ENCODE measurements at places on chromosomes 13 and 19. TPM values are rescaled to one million over a fixed set of nuclear protein-coding genes. Genes with fewer than 3 reads are reported as not detected.

DNA sequence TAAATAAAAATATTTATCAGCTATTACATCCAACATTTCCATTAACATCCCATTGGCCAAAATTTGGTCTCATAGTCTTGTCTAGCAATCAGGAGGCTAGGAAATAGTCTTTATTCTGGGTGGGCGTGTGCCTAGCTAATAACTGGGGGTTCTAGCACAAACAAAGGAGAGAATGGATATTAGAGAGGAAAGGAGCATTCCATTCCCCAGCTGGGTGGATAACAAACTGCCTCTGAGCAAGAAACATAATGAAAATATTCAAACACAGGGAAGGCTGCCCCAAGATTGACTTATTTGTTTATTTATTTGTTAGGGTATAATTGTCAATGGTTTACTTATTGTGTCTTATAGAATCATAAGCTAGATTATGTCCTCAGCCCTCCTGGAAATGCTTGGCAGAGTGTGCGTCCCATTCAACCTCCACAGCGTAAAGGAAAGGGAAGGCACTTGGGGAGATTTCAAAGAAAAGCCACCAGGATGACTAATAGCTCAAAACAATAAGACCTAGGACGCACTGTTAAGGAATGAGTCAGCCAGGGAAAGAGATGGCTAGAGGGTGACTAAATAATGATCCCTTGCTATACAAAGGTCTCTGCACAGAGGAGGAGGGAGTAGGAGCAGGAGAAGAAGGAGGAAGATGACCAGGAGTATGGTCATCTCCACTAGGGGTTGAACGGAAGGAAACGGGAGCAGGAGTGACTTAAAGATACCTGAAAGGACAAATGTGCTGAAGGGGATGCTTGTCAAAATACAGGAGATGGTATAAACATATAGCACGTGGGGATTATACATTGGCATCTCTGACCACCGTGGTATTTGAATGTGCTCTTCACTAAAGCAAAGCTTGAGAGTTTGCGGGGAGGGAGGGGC is 23.5 kb upstream of the USP12 start:
- no peak overlapping the region for H3K4me3 ChIP-seq
- H3K27me3 ChIP-seq = peaks cover 19% of the 10 kb centered on the region
- H3K36me3 ChIP-seq = peaks cover 7% of the 10 kb centered on the region
- H3K4me1 ChIP-seq = no peaks in the 10 kb centered on the region
- no peak for DNase-seq
- H3K27ac ChIP-seq = no peak overlapping the region

APOC4 gene
- total RNA-seq = not detected

DNA sequence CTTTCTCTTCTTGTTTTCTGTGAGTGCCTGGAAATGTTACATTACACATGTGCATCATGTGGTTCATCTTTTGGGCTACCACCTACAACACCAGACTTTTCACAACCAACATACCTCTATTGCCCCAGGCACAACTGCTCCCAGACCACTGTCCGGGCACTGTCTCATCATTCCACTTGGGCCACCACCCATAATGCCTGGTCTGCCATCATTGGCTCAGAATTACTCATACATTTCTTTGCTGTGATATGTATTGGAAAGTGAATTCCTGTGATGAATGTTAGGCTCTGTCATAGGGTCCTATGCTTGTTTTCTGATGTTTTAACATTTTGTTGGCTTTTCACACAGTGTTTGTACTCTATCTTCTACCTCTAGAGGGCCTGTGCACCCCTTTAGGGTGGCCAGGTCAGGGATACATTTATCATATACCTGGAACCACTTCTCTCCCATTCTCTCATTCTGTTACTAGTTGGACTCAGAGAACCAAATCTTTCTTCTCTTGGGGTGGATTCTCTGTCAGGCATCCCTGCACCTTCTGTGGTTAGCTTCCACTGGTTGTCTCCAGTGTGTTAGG is 172.8 kb downstream of the NHLRC3 start:
- H3K4me1 ChIP-seq = no peaks in the 10 kb centered on the region
- H3K27ac ChIP-seq = no peak overlapping the region
- no peak for DNase-seq
- no peak overlapping the region for H3K4me3 ChIP-seq
- H3K36me3 ChIP-seq = no peaks in the 10 kb centered on the region

ZNF878 gene
- total RNA-seq = 0.21 TPM

GRCh38 chr13:110309661-110310524 is 2.8 kb downstream of the COL4A2 start:
- peaks cover 4% of the 10 kb centered on the region for H3K4me1 ChIP-seq
- peaks cover 73% of the 10 kb centered on the region for H3K27me3 ChIP-seq
- H3K36me3 ChIP-seq = peaks cover 4% of the 10 kb centered on the region
- H3K27ac ChIP-seq = no peak overlapping the region
- no peak overlapping the region for H3K4me3 ChIP-seq

DNA sequence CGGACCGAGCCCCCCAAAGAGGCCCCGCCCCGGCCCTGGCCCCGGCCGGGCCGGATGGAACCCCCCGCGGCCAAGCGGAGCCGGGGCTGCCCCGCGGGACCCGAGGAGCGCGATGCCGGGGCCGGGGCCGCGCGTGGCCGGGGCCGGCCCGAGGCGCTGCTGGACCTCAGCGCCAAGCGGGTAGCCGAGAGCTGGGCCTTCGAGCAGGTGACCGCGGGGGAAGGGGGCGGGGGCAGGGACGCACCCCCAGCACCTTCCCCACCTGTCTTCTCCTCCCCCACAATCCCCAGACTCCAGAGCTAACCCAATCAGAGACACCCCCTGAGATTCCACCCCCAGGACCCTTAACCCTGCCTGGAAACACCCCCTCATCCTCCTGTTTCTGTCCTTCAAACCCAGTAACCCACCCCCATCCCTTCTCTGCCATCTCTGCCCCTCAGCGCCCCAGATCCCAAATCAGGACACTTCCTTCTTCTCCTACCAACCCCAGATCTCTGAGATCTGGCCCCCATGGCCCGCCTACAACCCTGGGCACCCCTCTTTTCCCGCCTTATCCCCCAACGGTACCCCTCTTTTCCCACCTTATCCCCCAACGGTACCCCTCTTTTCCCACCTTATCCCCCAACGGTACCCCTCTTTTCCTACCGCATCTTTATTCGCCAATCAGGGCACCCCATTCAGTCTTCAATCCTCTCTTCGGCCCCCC is 505 bp downstream of the ZSWIM4 start:
- no peaks in the 10 kb centered on the region for H3K27me3 ChIP-seq
- peaks cover 27% of the 10 kb centered on the region for H3K4me1 ChIP-seq

- no peaks in the 10 kb centered on the region for H3K36me3 ChIP-seq
- H3K27me3 ChIP-seq = peaks cover 4% of the 10 kb centered on the region
- no peak overlapping the region for H3K27ac ChIP-seq
Observed at GRCh38 chr19:30089086-30089665, 147.1 kb downstream of the URI1 start.

- H3K27ac ChIP-seq = no peak overlapping the region
- no peaks in the 10 kb centered on the region for H3K4me1 ChIP-seq
Observed at GRCh38 chr19:3936506-3937442, 3.9 kb downstream of the NMRK2 start.

DCLK1 gene
- not detected for total RNA-seq

- DNase-seq = peak; percentile 56
- H3K36me3 ChIP-seq = peaks cover 22% of the 10 kb centered on the region
- H3K27me3 ChIP-seq = no peaks in the 10 kb centered on the region
- H3K27ac ChIP-seq = peak within 1 kb of the TSS; percentile 96
- H3K4me1 ChIP-seq = peaks cover 32% of the 10 kb centered on the region
Observed at GRCh38 chr19:10339380-10339960, at the start of gene ICAM3. ICAM3 (minus strand) TSS chr19:10339624; CDS start chr19:10339614, 10 bp downstream.

ATP7B gene
- total RNA-seq = 1.7 TPM

GPR183 gene
- 10.4 TPM for total RNA-seq

ADGRE3 gene
- not detected for total RNA-seq

F7 gene
- 0.36 TPM for total RNA-seq

DNA sequence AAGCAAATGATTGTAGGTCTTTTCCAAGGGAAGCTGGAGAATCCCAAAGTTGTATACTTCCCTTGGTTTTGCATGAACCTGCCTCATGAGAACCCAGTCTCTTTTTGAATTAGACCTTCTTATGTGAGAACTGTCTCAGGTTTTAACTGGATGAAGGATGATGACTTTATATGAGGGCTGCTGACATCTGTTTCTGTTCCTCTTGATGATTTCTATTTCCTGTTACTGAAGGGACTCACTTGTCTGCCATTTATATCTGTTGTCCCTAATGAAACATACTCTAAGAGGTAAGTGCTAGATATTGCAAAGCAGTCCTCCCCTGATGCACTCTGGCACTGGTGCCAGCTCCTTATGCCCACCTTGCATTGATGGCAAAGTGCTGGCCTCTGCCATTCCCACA is 33.6 kb downstream of the ERICH4 start:
- peaks cover 45% of the 10 kb centered on the region for H3K27me3 ChIP-seq
- no peaks in the 10 kb centered on the region for H3K36me3 ChIP-seq
- H3K4me3 ChIP-seq = no peak overlapping the region
- H3K4me1 ChIP-seq = no peaks in the 10 kb centered on the region
- H3K27ac ChIP-seq = no peak overlapping the region

OR4F17 gene
- total RNA-seq = not detected

DNA sequence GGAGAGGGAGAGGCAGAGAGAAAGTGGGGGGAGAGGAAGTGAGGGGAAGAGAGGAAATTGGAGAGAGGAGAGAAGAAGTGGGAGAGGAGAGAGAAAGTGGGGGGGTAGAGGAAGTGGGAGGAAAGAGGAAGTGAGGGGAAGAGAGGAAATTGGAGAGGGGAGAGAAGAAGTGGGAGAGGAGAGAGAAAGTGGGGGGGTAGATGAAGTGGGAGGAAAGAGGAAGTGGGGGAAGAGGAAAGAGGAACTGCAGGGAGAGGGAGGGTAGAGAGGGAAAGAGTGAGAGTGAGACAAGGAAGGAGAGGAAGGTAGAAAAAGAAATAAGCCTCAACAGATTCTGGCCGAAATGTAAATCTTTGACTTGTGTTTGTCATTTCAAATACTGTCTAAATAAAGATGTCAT is 146.6 kb downstream of the KLF12 start:
- peaks cover 53% of the 10 kb centered on the region for H3K4me1 ChIP-seq
- no peak overlapping the region for H3K4me3 ChIP-seq
- H3K36me3 ChIP-seq = peaks cover 17% of the 10 kb centered on the region
- DNase-seq = no peak
- H3K27me3 ChIP-seq = no peaks in the 10 kb centered on the region

DNA sequence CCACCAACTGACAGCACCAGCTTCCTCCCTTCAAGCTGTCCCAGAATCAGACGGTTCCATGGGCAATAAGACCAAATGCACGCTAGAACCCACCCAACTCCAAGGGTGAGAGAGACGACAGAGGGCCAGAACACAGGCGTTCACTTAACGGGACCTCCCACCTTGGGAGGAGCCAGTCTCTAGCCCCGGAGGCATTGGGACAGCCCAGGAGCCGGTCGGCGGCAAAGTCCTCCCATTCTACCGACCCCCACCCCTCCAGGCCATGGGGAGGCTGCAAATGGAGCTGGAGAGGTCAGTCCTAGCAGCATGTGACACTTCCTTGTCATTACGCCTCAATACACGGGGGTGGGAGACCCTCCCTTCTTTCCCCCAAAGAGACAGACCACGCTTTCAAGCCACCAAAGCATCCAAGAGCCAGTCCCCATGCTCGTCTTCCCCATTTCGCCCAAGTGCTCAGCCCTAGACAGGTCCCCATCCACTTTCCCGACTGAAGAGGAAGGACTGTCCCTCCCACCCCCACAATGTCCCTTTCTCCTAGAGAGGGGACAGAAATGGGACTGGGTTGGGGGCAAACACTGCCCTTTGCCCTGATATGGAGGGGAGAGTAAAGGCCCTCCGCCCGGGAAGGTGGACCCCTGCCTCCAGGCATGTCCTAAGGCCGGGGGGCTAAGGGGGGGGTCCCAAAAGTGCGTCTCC is 964 bp downstream of the KHSRP start:
- no peaks in the 10 kb centered on the region for H3K27me3 ChIP-seq
- H3K4me1 ChIP-seq = peaks cover 44% of the 10 kb centered on the region
- peak overlapping the region; percentile 87 for H3K27ac ChIP-seq

DNA sequence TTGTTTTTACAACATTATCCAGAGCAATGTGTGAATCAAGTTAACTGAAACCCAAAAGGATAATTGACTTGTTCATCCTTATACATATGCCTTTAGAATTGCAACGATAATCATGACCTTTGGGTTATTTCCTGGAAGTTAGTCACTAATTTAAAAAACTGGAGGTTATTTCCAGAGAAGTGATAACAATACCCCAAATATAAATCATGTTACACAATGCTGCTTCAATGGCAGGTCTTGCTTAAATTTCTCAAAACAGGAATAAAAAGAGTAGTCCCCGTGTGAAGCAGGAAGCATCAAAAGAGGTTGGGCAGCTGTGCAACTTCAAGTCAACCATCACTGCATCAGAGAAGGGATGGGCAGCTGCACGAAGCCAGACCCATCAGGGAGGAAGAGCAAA is 134.4 kb downstream of the EFNB2 start:
- H3K27ac ChIP-seq = no peak overlapping the region
- DNase-seq = no peak
- no peak overlapping the region for H3K4me3 ChIP-seq
- H3K4me1 ChIP-seq = no peaks in the 10 kb centered on the region

PSG3 gene
- total RNA-seq = not detected

PLIN4 gene
- 0.23 TPM for total RNA-seq

NALCN gene
- not detected for total RNA-seq

TEX29 gene
- 0.99 TPM for total RNA-seq

GAS6 gene
- 2.4 TPM for total RNA-seq

CLEC4G gene
- not detected for total RNA-seq

DNA sequence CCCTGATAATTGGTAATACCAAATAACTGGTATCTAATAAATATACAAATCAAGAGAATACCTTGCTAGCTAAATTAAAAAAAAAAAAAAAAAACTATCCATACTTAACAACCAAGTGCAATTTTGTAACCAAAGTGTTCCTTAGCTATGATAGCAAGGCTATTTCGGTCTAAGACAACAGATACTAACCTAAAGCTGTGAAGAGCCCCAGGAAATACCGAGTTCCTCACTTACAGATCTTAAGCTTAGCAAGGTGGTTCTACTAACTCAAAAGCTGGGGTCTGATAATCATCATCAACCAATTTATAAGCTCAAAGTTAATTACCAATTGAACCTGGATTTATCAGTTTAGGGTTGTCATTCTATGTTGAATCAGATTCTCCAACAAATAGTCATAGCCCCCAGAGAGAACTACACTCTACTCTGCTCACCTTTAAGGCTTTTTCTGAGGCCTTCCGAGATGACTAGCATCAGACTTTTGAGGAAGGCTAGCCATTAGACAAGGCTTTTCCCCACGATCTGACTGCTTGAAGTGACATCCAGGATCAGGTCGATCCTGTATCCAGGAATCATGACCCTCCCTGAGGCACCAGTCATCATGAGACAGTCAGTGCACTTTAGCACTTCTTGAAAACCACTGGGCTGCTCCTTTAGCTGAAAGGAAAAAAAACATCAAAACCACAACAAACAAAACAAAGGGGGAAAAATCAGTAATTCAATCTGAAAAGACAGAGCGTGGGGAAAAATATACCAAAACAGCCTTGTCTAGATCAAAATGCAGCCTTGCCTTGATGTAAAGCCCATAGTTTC is 31.9 kb downstream of the INTS6 start:
- peak overlapping the region; percentile 30 for H3K4me3 ChIP-seq
- DNase-seq = no peak
- no peak overlapping the region for H3K27ac ChIP-seq
- peaks cover 45% of the 10 kb centered on the region for H3K36me3 ChIP-seq
- no peaks in the 10 kb centered on the region for H3K27me3 ChIP-seq

SIAH3 gene
- total RNA-seq = 3.7 TPM

- H3K27me3 ChIP-seq = no peaks in the 10 kb centered on the region
- no peak overlapping the region for H3K27ac ChIP-seq
- no peaks in the 10 kb centered on the region for H3K36me3 ChIP-seq
- H3K4me1 ChIP-seq = no peaks in the 10 kb centered on the region
- no peak overlapping the region for H3K4me3 ChIP-seq
Observed at GRCh38 chr13:92315265-92315664, 911.3 kb upstream of the GPC6 start.

ERICH6B gene
- not detected for total RNA-seq

- H3K4me1 ChIP-seq = no peaks in the 10 kb centered on the region
- H3K36me3 ChIP-seq = no peaks in the 10 kb centered on the region
- no peak overlapping the region for H3K4me3 ChIP-seq
- DNase-seq = no peak
- no peak overlapping the region for H3K27ac ChIP-seq
Observed at GRCh38 chr13:90389537-90389936, 958.0 kb upstream of the MIR17HG start.

Measured in naive thymus-derived CD8-positive, alpha-beta T cell (primary cell).